ENCODE measurements at places on chromosomes 7 and 10. TPM values are rescaled to one million over a fixed set of nuclear protein-coding genes. Genes with fewer than 3 reads are reported as not detected.

Gene LRRD1
- total RNA-seq: not detected

Gene NPFFR1
- 4.8 TPM for total RNA-seq

Gene FGFBP3
- 6.0 TPM for total RNA-seq

- no peak for DNase-seq
Measured at GRCh38 chr10:88216976-88217375, 353.6 kb downstream of the PTEN start.

DNA sequence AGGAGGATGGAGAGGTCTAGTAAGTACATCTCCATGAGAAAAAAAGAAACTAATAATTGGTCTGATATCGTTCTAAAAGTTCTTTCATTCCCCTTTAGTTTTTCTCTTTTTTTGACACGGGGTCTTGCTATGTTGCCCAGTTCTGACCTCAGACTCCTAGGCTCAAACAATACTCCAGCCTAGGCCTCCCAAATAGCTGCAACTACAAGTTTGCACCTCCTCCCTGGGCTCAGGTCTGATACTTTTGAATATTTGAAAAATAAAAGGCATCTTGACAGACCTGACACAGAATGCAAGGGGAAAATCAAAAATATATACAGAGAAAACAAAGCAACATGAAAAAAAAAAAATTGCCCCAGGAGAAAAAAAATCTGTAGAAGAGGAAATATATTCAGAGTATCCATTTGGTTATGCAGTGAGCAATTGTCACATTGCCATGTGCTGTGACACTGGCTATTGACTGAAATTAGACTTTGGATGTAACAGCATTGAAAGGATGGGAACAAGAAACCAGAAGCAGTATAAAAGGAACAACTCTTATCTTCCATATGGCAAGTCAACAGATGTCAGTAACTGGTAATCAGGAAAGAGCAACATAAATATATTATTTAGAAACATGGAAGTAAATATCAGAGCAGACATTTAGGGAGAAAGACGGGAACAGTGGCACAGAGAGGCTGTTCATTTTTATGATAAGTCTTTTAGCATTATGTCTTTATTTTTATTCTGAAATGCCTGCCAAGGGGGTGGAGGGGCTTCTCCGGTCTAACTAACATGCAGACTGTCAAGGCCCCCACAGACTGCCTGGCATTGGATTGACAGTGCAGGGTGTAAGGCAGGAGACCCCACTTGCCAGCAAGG lies 408.4 kb downstream of the PARD3 start:
- DNase-seq: no peak

- DNase-seq: no peak
Measured at GRCh38 chr7:145692237-145692950, 424.2 kb upstream of the CNTNAP2 start.

Measured in sciatic nerve (tissue), 2 donors.